ENCODE measurements at places on chromosomes 4 and X. TPM values are rescaled to one million over a fixed set of nuclear protein-coding genes. Genes with fewer than 3 reads are reported as not detected.
A peak's percentile ranks its signal among the peaks of the same experiment; 100 is the strongest.

Gene NAA15
- total RNA-seq: 56.0 TPM

Gene MAGEA2B
- total RNA-seq: not detected

GRCh38 chr4:139300431-139301112 is 733 bp upstream of the NAA15 start:
- peak overlapping the region; percentile 94 for H3K4me3 ChIP-seq
- peaks cover 80% of the 10 kb centered on the region for H3K4me1 ChIP-seq
- H3K27ac ChIP-seq: peak overlapping the region; percentile 99
- peaks cover 16% of the 10 kb centered on the region for H3K36me3 ChIP-seq

- peak; percentile 73 for DNase-seq
- peak overlapping the region; percentile 99 for H3K27ac ChIP-seq
- peaks cover 15% of the 10 kb centered on the region for H3K36me3 ChIP-seq
- no peaks in the 10 kb centered on the region for H3K27me3 ChIP-seq
- peak overlapping the region; percentile 92 for H3K4me3 ChIP-seq
Observed at GRCh38 chr4:48129307-48130014, 4.6 kb downstream of the TXK start.

DNA sequence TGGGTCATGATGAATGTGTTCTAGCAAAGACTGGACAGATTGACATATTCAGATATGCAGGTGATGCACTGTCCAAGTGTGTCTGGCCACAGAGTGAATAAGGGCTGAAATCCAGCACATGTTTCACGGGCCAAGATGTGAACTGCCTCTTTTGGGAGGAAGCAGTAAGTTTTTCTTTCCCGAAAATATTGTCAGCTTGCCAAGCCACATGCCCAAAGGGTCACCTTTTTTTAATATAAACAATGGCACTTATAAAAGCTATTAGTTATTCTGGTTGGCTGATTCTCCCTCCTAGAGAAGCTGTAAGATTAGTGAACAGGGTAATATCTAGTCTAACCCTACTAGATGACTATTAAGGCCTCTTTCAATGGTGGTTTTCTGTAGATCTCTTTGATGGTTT is 1.5 kb upstream of the EDNRA start:
- no peaks in the 10 kb centered on the region for H3K36me3 ChIP-seq
- H3K4me3 ChIP-seq: no peak overlapping the region
- no peak for DNase-seq
- H3K4me1 ChIP-seq: peaks cover 7% of the 10 kb centered on the region
- no peak overlapping the region for H3K27ac ChIP-seq

GRCh38 chr4:14345356-14345775 is 656.9 kb upstream of the CPEB2 start:
- DNase-seq: no peak
- no peaks in the 10 kb centered on the region for H3K4me1 ChIP-seq
- no peak overlapping the region for H3K4me3 ChIP-seq

GRCh38 chr4:137193564-137193963 is 338.7 kb downstream of the PCDH18 start:
- H3K4me1 ChIP-seq: no peaks in the 10 kb centered on the region
- H3K36me3 ChIP-seq: peaks cover 1% of the 10 kb centered on the region
- no peaks in the 10 kb centered on the region for H3K27me3 ChIP-seq
- H3K27ac ChIP-seq: no peak overlapping the region
- no peak for DNase-seq

- H3K4me1 ChIP-seq: no peaks in the 10 kb centered on the region
- no peak for DNase-seq
- H3K4me3 ChIP-seq: no peak overlapping the region
- H3K27me3 ChIP-seq: no peaks in the 10 kb centered on the region
- H3K27ac ChIP-seq: no peak overlapping the region
- no peaks in the 10 kb centered on the region for H3K36me3 ChIP-seq
Observed at GRCh38 chr4:188082796-188083195, 26.6 kb downstream of the TRIML2 start.
